ENCODE measurements at places on chromosomes 6 and 20. TPM values are rescaled to one million over a fixed set of nuclear protein-coding genes. Genes with fewer than 3 reads are reported as not detected.
A peak's percentile ranks its signal among the peaks of the same experiment; 100 is the strongest.

GRCh38 chr6:29967379-29968010 lies 25.2 kb downstream of the HLA-A start:
- no peak for DNase-seq

DNA sequence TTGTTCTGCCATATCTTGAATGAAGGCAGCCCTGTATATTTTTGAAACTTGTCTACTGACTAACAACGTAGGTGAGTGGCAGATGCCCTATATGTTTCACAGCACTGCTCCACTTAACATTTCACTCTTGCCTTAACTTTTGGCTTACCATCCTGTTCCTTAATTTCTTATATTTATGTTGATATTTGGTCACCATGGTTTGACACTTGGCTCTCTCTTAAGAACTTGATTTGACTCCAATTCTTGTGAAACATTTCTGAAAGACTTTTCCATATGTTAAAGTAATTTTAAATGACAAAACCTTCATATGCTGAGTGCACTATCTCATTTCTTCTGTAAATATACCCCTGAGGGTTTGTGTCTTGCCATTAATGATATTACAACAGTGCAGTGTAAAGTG lies 434.3 kb upstream of the IMPG1 start:
- DNase-seq: no peak

DNA sequence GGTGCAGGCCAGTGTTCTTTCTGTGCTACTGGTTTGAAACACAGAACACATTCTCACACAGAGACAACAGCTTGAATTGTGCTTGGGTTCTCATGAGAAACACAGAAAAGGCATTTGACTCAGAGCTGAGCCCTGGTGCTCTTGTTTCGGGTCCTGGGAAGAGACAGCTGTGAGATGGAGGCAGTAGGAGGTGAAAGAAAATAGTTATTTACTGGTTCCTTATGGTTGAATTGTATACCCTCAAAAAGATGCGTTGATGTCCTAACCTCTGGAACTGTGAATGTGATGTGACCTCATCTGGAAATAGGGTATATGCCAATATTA lies 87.1 kb upstream of the RPS6KA2 start:
- no peak for DNase-seq

DNA sequence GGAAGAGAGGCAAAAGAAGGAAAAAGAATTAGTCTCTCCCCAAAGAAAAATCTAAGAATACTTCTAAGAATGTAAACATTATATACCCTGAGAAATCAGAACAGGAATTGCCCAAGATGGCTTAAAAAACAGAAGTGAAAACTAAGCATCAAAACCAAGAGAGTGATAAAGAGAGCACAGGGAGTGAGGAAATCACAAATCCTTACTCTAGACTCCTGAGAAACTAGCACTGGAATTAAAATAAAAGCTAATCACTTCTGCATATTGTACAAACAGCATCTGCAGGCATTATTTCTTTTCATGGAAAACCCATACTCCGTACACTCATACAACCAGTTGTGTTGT lies 285.7 kb downstream of the BTBD9 start:
- no peak for DNase-seq

RAET1E gene
- total RNA-seq: not detected

PI3 gene
- not detected for total RNA-seq

LIN28B gene
- 0.07 TPM for total RNA-seq

GRCh38 chr6:118596774-118597320 lies 48.8 kb downstream of the PLN start:
- no peak for DNase-seq

- no peak for DNase-seq
These were observed 83.6 kb downstream of the NFATC2 start for GRCh38 chr20:51458751-51459439.

GRCh38 chr6:46377209-46377608 lies 114.0 kb downstream of the RCAN2 start:
- DNase-seq: no peak

GNL1 gene
- 46.3 TPM for total RNA-seq

- no peak for DNase-seq
These were observed 162.4 kb downstream of the FRK start for GRCh38 chr6:115898246-115898645.

BMP6 gene
- 0.29 TPM for total RNA-seq

GPR6 gene
- not detected for total RNA-seq

DNA sequence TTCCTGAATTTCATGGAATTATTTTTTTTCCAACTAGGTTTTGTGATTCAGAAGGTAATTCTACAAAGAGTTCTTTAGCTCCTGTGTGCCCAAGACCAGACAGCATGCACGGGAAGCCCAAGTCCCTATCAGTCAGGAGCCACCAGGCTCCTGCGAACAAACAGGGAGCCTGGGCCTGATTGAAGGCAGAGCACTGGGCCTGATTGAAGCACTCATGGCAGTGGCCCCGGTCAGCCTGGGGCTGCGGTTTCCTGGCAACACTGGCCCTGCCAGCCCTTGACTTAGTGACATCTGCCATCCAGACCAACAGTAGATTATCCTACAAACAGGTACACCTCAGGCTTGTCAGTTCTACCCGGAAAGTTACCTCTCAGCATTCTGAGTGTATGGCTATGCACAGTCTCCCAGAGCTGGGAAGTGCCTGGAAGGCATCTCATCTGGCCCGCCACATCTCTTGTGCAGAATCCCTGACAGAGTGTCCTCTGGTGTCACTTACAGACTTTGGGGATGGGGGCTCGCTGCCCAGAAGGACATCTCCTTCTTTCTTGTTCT lies 133.8 kb downstream of the VEGFA start:
- no peak for DNase-seq

GRCh38 chr6:158793432-158793831 lies 25.7 kb downstream of the EZR start:
- no peak for DNase-seq

ROS1 gene
- total RNA-seq: not detected

GRCh38 chr6:2764610-2765165 lies 505 bp upstream of the WRNIP1 start:
- peak; percentile 35 for DNase-seq

DNA sequence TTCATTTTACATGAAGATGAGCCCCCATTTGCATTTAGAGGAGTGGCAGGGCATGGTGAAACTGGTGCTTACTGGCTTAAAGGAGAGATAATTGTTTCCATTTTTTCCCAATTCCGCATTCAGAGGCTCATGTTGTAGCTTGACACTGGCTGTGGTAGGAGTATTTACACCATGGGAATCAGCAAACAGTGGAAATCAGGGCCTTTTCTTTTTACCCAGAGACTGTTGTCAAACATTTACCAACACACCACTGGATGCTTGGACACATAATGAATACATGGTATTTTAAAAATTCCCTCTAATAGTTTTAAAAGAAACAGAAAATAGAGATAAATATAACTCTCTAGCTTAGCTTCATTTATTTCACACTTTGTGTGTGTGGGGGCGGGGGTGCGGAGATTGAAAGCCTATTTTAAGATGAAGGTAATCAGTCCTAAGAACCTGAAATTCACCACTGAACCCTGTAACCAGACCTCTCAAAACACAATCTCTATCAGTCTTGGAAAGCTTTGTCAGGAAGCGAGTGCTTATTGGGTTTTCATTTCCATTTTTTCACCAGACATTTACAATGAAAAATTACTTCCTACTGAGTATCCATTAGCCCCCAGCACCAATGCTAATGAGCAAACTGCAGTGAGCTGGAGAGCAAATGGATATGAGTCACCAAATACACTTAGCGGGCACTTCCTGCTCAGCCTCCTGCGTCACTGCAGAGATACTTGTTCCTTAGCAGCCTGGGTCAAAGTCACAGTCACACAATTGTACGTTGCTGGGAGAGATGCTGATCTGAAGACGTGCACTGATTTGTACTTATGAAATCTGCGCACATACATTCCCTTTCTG lies 532.0 kb downstream of the BCKDHB start:
- peak; percentile 76 for DNase-seq

DNA sequence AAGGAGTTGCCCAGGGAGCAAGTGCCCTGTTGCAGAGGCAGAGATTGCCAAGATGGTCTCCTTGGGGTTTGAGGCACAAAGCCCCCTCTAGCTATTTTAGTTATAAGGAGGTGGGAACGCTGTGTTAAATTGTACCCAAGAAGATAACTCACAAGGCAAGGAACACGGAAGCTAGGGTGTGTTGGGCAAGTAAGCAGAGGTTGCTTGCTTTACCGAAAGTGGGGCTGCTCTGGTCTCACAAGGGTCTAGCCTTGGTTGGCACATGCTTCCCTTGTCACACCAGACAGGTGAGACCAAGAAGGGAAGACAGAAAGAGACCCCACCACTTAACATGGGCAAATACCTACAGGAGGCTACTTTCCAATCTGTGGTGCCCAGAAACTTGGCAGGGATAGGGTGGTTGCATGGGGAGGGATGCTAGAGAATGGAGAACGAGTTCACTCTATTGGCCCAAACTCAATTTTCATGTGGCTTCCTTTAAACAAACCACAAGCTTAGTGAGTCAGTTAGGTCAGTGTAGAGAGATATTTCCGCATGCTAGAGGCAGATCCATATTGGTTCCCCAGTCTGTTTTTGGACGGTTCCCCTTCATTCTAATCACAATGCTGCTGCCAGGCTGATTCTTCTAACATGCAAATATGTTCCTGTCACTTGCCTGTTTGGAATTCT lies 42.4 kb downstream of the PLAGL1 start:
- DNase-seq: no peak

DNA sequence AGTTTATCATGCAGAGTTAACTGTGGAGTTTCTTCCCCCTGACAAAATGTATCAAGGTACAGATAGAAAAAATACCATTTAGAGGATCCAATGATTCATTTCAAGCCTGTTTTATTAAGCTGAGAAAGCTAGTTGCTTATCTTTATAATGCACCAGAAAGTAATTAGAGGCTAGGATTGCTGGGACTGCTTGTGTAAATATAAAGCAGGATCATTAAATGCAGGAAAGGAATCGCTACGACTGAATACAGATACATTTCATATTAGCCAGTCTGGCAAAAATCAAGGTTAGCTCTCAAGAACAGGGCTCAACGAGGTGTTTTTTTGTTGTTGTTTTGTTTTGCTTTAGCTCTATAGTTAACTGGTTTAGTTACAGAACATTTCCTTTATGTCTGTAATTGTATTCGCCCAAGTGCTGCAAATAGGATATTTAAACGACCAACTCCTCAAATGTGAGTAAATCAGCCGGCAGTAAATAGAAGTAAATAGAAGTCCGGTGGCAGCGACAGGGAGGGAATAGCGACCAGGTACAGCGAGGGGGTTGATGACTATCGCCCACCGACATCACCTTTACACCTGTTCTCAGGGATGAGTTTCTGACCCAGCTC lies 748 bp downstream of the UBE2J1 start:
- DNase-seq: no peak

DNA sequence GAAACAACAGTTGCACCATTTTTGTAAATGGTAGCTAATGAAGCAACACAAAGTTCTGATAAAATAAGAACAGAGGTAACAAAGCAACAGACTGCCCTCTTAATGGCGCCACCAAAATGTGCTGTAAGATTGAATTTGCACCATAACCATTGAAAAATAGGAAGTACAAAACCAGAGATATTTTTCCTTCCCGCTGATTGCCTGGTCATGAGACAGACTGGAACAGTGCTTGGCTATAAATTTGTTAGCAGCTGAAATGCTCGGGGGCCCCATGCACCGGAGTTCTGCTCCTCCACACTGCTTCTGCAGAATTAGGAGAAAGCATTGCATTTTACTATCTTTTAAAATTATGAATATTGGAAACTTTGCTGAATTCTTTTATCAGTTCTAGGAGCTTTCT lies 164.4 kb upstream of the QKI start:
- no peak for DNase-seq

FRK gene
- total RNA-seq: 8.1 TPM

DNA sequence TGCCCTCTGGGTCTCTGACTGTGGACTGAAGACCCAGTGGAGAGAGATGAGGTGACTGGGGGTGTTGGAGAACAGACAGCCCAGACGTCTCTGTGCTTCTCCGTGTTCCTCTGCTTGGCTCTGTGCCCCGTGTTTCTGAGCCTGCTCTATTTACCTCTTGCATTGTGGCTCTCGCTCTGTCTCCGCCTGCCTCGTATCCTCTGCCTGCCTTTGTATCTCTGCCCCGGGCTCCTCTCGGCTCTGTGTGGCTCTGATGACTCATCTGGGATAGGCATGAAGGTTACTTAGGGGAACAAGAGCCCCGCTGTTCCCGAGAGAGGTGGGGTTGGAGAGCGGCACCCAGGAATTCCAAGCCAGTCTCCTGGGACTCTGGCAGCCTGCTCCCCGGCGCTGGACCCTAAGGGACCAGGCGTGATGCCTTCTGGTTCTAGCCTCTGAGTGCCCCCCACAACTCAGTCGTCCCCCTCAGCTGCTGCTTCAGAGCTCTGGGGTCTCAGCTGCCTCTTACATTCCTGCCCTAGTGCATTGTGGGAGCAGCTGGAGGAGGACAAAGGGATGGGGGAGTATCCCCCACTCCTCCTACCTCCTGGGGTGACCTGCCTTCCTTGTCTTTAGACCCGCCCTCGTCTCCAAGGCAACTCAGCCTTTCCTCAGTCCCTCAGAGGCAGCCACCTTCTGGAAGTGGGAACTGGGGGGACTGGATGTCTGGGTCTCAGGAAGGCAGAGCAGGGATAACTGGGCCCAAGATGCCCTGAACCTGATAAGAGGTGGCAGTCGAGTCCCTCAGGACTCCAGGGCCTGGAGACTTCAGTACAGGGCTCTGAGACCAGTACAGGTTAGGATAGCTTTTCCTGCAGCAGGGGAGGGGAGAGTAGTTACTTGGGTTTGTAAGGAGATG lies 1.9 kb downstream of the DDR1 start:
- no peak for DNase-seq

GRCh38 chr20:38210741-38211140 lies 45.7 kb upstream of the TGM2 start:
- no peak for DNase-seq

- DNase-seq: no peak
These were observed 30.2 kb downstream of the C20orf173 start for GRCh38 chr20:35499271-35499670.

ENTPD6 gene
- total RNA-seq: 76.5 TPM

ANKRD66 gene
- total RNA-seq: not detected

DNA sequence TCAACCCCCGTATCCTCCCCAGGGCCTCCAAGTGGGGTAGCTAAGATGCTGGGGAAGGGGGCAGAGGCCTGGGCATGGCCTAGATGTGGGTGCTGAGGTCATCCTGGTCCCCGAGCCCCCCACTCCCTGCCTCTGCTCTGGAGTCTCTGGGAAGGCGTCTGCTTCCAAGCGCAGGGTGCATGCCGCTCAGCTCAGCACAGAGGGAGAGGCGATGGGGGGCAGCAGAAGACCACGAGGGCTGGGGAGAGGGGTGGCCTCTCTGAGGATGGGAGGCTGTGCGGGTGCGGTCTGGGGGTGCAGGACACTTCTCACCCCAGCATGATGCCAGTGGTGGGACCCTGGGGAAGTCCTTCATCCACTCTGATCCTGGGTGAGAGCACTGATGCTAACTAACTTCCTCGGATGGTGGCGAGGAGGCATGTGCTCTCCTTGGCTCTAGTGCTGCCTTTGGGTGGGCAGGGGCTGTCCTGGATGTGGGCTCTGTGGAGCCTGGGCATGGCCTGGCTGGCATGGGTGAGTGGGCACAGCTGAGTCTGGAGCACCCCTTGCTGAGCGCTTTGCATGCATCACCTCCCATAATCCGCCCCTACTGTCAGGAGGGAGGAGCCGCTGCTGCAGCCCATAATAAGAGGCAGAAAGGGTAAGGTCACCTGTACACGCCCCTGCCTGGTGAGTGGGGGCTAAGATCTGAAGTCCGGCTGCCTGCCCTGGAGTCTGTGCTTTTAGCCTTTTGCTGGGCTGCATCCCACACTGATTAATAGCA lies 34.7 kb downstream of the EFCAB8 start:
- DNase-seq: no peak

GRCh38 chr6:169803271-169803811 lies 51.9 kb downstream of the ERMARD start:
- DNase-seq: no peak

GRCh38 chr20:50257860-50258259 lies 67.2 kb downstream of the CEBPB start:
- DNase-seq: no peak

- DNase-seq: no peak
These were observed 277.0 kb upstream of the TBX18 start for GRCh38 chr6:85041376-85041775.

LIME1 gene
- 19.1 TPM for total RNA-seq

METTL24 gene
- 0.69 TPM for total RNA-seq
